Glutamatergic neuron (in vitro differentiated cells): ENCODE measurements at places on chromosomes 7 and 10. TPM values are rescaled to one million over a fixed set of nuclear protein-coding genes. Genes with fewer than 3 reads are reported as not detected.

- DNase-seq, result no peak
Measured at GRCh38 chr7:12322903-12323300, 80.8 kb downstream of the VWDE start.

- no peak for DNase-seq
Measured at GRCh38 chr7:56483861-56484550, 367.8 kb upstream of the NUPR2 start.

GRCh38 chr7:112358513-112358912 lies 91.7 kb upstream of the IFRD1 start:
- DNase-seq, result no peak

DNA sequence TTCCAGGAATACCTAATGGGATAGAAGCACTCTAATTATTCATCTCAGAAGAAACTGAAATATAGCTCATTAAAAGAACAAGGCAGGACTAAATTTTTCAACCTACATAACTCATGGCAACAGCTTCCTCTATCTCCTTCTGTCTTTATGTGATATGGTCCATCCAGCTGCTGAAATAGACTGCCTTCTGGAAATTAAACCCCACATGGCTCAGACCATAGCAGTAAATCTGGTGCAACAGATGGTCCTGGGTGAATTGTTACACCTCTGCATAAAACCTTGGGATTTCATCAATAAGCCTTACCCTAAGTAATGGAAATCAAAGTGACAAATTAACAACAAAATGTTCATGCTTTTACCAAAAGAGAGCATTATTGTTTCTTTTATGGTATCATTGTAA lies 205.6 kb upstream of the CSTF2T start:
- DNase-seq, result no peak

DNA sequence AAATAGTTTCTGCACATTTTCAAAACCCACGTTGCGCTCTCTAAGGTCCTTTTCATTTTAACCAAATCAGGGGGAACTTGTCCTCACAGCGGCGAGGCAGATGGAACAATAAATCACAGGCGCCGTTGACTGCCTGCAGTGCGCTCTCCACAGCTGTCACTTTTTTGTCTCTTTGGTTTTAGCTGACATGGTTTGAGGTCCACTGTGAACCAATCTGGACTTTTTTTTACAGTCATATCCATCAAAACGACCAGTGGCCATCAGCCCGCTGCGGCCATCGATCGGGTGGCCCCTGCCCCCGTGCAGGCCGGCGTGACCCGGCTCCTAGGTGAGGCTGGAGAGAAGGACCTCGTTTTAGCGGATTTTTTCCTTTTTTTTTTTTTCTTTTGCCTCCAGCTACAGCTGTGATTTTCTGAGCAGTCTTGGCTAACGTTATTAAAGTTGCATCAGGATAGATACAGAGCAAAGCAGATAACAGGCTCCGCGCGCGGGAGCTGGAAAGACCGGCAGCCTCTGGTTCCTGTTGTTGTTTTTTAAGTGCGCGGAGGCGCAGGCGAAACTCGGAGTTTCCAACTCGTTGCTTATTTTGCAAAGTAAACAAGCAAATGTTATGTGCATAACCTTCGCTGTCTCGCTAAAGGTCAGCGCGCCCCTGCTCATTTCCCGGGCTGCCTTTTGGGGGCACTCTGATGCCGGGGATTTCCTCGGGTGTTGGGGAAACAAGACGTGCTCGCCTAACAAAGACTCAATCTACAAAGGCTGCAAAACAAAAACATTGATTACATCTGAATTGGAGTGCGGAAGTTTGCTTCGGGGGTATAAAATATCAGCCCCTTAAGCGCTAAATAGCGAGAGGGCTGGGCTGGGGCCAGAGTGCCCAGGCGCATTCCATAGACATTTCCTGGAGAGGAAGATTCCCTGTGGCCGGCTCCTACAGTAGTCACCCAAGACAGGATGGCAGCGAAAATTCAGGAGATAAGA lies 414.8 kb upstream of the MKI67 start:
- peak; percentile 65 for DNase-seq

DNA sequence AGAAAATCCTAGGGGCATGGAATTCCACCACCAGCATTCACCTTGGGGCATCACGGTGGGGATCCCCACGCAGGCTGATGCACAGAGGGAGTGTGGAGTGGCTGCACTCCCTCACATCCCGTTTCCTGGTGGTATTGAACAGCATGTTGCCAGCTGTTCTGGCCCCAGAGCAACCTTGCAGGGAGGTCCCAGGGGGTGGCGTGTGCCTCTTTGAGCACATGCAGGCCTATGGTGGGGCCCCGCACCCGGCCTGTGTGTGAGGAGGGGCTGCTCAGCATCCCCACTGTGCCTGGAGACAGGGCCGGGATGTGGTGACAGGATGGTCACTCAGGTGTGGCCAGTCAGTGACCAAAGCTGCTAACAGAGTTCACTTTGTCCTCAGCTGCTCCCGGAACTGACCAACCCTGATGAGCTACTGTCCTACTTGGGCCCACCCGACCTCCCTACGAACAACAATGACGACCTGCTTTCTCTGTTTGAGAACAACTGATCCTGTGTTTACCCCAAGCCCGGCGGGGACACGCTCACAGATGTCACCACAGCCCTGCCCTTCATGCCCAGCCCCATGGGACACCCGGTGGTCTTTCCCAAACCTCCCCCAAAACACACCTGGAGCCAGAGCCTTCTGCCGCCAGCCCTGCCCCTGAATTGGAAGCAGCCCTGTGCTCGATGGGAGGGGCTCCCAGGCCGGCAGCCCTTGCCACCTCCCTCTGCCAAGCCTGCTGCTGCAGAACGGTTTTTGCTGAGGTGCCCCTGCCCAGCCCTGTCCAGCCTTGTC lies 18.7 kb downstream of the ZMIZ2 start:
- no peak for DNase-seq

GRCh38 chr7:445020-445419 lies 74.6 kb downstream of the PDGFA start:
- no peak for DNase-seq

DNA sequence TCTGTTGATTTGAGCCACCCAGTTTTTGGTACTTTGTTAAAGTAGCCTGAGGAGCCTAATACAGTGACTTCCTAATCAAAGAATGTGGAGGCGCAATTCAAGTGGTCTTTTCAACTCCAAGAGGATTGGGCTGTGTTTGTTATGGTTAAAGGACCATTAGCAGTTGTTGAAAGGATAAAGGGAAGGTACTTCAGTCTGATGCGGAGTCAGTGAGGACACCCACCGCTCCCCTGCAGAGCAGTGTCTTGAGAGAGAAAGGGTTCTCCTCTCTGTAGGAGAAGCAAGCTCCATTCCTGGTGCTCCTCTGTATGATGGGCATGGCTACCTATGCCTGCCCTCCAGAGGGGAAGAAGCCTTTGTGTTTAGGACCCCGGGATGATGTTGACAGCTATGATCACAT lies 590.6 kb upstream of the C7orf33 start:
- no peak for DNase-seq

- no peak for DNase-seq
Measured at GRCh38 chr10:5151076-5151475, 33.9 kb downstream of the AKR1C8 start.

- no peak for DNase-seq
Measured at GRCh38 chr7:16563281-16564022, 36.8 kb downstream of the LRRC72 start.

GRCh38 chr10:78772986-78773530 lies 295.7 kb upstream of the ZMIZ1 start:
- no peak for DNase-seq

- no peak for DNase-seq
Measured at GRCh38 chr10:28503114-28503513, 29.8 kb upstream of the WAC start.

DNA sequence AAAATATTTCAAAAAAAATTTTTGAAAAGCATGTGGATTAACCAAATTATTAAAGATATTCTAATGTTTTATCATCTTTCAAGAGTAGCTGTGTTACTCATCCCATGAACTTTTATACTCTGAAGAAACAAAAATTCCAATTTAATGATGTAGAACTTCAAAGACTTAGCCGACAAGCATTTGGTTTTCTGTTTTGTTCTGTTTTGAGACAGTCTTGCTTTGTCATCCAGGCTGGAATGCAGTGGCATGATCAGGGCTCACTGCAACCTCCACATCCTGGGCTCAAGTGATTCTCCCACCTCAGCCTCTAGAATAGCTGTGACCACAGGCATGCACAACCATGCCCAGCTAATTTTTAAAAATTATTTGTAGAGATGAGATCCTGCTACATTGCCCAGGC lies 17.8 kb upstream of the LCOR start:
- DNase-seq, result no peak

- no peak for DNase-seq
Measured at GRCh38 chr7:71009636-71010035, 122.3 kb upstream of the GALNT17 start.

DNA sequence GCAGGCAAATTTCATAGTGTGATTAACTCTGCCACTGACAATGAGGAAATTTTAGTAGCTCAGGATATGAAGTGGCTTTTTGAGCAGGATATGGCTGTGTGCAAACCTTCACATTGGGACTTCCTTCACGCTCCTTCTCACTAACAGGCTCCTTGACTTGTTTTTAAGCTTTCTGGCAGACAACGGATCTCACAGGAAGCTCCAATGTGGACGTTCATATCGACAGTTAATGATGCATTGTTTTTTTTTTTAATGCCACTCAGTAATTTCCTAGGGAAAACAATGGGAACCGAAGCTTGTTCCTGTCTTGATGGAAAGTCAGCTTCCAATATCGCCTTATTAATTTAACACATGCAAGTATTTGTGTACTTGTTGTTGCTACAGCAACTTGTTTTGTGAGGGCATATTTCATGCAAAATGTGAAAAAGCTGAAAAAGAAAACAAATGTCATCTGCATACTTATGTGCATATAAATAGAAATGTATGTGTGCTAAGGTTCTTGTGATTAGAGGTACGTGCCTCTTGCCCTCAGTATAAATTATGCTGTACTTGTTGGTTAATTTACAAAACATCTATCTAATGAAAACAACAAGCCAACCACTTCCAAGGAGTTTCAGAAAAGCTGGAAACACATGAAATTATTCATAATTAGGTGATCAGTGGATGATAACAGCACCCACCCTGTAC lies 84.7 kb downstream of the NRP1 start:
- no peak for DNase-seq

DNA sequence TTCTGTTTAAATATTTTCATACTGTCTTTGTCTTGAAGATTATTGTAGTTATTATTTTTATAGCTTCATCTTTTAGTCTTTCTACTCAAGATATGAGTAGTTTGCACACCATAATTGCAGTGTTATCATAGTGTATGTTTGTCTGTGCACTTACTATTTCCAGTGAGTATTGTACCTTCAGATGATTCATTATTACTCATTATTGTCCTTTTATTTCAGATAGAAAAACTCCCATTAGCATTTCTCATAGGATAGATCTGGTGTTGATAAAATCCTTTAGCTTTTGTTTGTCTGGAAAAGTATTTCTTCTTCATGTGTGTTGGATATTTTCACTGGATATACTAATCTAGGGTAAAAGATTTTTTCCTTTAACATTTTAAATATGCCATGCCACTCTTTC lies 646.2 kb upstream of the GRM3 start:
- no peak for DNase-seq

- no peak for DNase-seq
Measured at GRCh38 chr7:92653136-92653535, 62.9 kb upstream of the FAM133B start.

DNA sequence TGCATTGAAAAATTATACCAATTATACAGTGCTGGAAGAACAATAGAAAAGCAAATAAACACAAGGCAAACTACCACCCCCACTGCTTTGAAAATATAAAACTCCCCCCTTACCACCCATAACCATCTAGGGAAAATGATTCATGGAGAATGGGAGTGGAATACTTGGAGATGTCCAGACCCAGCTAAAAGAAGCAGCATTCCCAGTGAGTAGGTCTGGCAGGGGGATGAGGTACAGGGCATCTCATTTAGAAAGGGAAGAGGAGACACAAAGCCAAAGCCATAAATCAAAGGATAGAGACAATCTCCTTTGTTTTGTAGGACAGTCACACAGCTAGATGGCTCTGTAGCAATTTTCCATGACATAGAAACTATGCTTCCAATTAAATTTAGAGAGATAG lies 36.0 kb upstream of the DGKI start:
- DNase-seq, result no peak

GRCh38 chr7:70585071-70585470 lies 546.9 kb upstream of the GALNT17 start:
- DNase-seq, result peak; percentile 31

GRCh38 chr7:151800391-151800790 lies 76.5 kb downstream of the PRKAG2 start:
- peak; percentile 1 for DNase-seq

DNA sequence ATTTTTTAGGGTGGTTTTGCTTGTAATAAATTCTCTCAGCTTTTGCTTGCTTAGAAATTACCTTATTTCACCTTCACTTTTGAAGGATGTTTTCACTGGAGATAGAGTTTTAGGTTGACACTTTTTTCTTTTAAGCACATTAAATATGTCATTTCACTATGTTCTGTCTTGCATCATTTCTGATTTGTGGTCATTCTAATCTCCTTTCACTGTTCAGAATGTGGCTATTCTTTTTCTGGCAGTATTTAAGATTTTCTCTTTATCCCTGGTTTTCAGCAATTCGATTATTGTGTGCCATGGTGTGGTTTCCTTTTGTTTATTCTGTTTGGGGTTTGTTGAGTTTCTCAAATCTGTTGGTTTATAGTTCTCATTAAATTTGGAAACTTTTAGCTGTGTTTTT lies 1065.6 kb downstream of the KCNMA1 start:
- no peak for DNase-seq

GRCh38 chr10:45058992-45059561 lies 58.4 kb downstream of the ZNF22 start:
- DNase-seq, result no peak

DNA sequence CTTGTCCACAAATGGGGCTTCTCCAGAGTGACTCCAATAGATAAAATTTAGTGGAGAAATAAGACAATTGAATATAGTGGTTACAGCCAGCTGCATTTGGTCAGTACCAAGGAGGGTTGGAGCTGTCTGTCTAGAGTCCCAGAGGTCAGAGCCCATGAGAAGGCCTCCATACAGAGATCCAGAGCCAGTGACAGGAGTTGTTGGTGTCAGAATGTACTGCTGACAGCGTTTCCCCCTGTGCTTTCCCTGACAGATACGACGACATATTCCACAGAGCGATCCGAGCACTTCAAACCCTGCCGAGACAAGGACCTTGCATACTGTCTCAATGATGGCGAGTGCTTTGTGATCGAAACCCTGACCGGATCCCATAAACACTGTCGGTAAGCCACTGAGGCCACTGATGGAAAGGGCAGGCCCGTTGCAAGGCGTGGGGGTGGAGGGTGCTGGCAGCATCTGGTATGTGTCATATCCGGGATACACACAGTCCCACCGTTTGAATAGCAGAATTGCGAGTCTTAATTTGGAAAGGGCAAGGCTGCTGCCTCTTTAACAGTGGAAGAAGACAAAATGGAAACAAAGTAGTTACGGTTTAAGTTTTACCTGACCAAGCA lies 483.6 kb downstream of the NRG3 start:
- no peak for DNase-seq

- DNase-seq, result no peak
Measured at GRCh38 chr10:17795083-17795482, 14.1 kb upstream of the MRC1 start.

PHKG1 gene
- total RNA-seq, result not detected

AGK gene
- 26.1 TPM for total RNA-seq

NUTM2E gene
- total RNA-seq, result 0.86 TPM

DRGX gene
- 65.2 TPM for total RNA-seq

OPALIN gene
- total RNA-seq, result not detected

EBF3 gene
- 544 TPM for total RNA-seq

TAS2R40 gene
- total RNA-seq, result not detected

TEX36 gene
- total RNA-seq, result not detected

MUC12 gene
- total RNA-seq, result 1.0 TPM

CNPY4 gene
- 19.3 TPM for total RNA-seq

AOC1 gene
- total RNA-seq, result not detected

EPHA1 gene
- 4.7 TPM for total RNA-seq

SEMA3D gene
- total RNA-seq, result 13.6 TPM
